ENCODE measurements at places on chromosomes 12 and 14.

GRCh38 chr14:45181329-45181728, 45.6 kb downstream of the FANCM start:
- no peak for DNase-seq

- DNase-seq, result no peak
Measured at GRCh38 chr12:115957686-115958290, 319.7 kb downstream of the MED13L start.

DNA sequence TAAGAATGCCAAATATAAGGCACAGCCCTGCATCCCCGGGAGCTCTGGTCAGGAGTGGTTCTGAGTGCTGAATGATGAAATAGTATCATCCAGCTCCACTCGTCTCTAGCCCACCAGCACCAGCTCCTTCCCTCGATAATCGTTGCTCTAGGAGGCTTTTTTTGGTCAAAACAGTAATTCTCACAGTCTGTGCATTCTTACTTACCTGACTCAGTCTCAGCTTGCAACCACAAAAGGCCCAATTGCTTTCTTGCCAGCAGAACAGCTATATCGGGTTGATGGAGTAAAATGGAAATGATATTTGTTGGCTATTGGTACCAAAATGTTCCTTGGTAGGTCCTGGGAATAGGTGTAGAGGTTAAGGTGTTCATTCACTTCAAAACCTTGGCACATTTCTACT, 94.8 kb downstream of the BMP4 start:
- DNase-seq, result no peak

GRCh38 chr12:128853600-128854197, 421 bp downstream of the GLT1D1 start:
- no peak for DNase-seq

DNA sequence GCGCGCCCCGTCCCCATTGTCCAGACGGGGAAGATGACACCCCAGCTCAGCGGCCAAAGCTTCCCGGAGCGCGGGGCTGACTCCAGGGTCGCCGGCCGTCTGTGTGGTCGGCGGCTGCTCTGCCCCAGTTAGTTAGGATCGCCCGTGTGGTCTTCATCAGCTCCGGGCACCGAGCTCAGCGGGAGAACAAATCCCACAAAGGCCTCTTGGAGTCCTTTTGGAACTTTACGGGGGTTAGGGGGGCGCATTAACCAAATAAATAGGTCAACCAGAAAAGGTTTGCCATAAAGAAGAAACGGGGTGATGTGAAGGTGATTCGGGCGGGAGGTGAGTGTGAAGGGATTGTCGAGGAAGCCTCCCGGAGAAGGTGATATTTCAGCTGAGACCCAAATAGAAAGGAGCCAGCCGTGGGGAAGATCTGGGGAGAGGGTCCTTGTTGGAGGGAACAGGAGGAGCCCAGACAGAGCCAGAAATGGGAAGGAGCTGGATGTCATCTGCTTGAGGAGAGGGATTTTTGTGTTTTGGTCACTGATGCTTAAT, 697 bp downstream of the ATP6V0A2 start:
- DNase-seq, result no peak

DNA sequence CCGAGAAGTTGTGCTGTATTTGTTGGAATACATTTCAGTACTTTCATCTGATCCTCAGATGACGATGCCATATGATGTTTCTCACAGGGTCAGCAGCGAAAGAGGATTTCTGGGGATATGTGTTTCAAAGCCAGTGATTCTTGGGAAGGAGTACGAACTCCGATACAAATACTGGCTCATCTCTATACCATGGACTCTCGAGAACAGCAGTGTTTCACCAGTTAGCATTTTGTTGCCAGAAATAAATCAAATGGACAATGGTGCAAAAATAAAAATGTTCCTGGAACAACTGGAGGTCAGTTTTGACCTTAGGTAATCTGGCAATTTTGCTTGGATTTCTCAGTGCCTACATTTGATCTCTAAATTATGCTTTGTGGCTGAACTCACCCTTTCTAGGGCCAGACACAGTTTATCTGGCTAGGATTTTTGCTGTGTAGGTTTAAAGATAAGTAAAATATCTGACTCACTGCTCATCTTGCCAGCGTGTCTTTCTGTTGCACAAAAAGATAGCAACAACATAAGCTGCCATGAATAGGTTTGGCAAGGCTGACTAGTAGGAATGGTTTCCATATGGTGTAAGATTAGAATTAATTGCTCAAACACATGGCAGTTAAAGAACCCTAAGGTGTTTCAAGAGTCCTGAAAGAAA, 11.0 kb upstream of the MGP start:
- DNase-seq, result no peak

DNA sequence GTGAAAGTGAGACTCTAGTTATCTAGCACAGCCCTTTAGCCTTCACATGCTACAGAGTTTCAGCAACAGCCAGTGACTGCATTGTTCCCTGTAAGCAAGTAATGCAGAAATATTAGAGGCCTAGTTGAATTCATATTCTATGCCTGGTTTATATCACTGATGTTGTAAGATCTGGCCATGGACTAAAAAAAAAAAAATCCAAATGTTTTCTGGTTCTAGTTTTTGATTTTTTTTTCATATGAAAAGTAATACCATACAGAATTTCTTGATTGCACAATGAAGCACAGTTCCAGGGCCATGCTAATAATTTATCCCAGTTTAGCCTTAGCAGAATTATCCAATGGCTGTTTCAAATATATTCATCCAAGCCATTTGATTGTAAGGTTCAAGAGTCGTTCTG, 341.5 kb upstream of the DDHD1 start:
- no peak for DNase-seq

DNA sequence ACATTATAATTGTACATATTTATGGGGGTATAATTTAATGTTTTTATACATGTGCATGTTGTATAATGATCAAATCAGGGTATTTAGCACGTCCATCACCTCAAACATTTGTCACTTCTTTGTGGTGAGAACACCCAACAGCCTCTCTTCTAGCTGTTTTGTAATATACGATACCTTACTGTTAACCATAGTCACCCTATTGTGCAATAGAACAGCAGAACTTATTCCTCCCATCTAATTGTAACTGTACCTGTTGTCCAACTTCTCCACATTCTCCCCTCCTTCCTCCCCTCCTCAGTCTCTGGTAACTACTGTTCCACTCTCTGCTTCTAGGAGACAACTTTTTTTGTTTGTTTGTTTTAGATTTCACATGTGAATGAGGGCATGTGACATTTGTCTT, 197.0 kb upstream of the PKP2 start:
- no peak for DNase-seq
